ENCODE measurements at places on chromosomes 16 and 17.

- DNase-seq = no peak
These were observed 6.8 kb downstream of the MGRN1 start for GRCh38 chr16:4631444-4631843.

- DNase-seq = no peak
These were observed 1410.9 kb upstream of the CDH8 start for GRCh38 chr16:63447121-63447520.

DNA sequence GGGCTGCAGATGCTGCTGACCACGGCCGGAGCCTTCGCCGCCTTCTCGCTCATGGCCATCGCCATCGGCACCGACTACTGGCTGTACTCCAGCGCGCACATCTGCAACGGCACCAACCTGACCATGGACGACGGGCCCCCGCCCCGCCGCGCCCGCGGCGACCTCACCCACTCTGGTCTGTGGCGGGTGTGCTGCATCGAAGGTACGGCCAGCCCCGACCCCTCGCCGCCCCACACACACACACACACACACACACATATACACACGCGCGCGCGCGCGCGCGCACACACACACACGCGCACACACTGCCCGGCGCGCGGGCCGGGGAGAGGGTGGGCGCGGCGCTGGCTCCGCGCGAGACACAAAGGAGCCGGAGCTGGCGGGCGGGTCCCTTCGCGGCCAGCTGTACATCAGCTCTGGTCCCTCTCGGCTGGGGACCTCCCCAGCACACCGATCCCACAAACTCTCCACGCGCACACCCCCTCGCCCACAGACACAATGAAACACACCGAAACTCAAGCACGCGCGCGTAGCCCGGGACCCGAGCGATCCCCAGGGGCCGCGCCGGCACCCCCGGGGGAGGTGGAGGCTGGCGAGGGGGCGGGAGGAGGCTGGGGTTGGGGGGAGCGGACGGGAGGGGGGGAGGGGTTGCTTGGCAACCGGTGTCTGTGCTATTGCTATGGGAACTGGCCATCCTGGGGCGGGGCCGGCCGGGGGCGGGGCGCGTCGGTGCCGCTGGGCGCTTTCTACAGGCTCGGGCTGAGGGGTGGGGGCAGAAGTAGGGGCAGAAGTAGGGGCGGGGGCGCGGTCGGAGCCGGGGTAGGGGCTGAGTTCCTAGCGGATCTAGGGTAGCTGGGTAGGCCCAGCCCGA lies 658 bp downstream of the CACNG4 start:
- DNase-seq = no peak

GRCh38 chr16:12082226-12082887 lies 105.8 kb downstream of the SNX29 start:
- no peak for DNase-seq

- DNase-seq = no peak
These were observed 4.9 kb downstream of the UBE2O start for GRCh38 chr17:76447931-76448652.

GRCh38 chr17:67659028-67659427 lies 58.7 kb upstream of the NOL11 start:
- no peak for DNase-seq

- no peak for DNase-seq
These were observed 11.0 kb upstream of the GCGR start for GRCh38 chr17:81792675-81793615.

GRCh38 chr17:75371339-75371738 lies 34.1 kb downstream of the GRB2 start:
- no peak for DNase-seq
